Cardiac muscle cell (in vitro differentiated cells and primary cell): ENCODE measurements at places on chromosomes 5 and 9. TPM values are rescaled to one million over a fixed set of nuclear protein-coding genes. Genes with fewer than 3 reads are reported as not detected.

The ABCA1 gene
- polyA plus RNA-seq, result 2.5 and 6.7 TPM in 2 replicates

The CARTPT gene
- polyA plus RNA-seq, result not detected in 2 replicates

The EIF4E1B gene
- not detected in 2 replicates for polyA plus RNA-seq

The LCN1 gene
- polyA plus RNA-seq, result 0.37 and 1.2 TPM in 2 replicates

The CCDC192 gene
- 0.92 and 1.3 TPM in 2 replicates for polyA plus RNA-seq
